CD4-positive, alpha-beta memory T cell (primary cell): ENCODE measurements at places on chromosomes 11 and 22. TPM values are rescaled to one million over a fixed set of nuclear protein-coding genes. Genes with fewer than 3 reads are reported as not detected.

- DNase-seq = no peak
These were observed 292.5 kb downstream of the BRD1 start for GRCh38 chr22:49535126-49535525.

Gene SOX6
- total RNA-seq = not detected

Gene POU2AF1
- 0.47 TPM for total RNA-seq

Gene OR52I2
- not detected for total RNA-seq
